ENCODE measurements at places on chromosomes 12 and 14.

DNA sequence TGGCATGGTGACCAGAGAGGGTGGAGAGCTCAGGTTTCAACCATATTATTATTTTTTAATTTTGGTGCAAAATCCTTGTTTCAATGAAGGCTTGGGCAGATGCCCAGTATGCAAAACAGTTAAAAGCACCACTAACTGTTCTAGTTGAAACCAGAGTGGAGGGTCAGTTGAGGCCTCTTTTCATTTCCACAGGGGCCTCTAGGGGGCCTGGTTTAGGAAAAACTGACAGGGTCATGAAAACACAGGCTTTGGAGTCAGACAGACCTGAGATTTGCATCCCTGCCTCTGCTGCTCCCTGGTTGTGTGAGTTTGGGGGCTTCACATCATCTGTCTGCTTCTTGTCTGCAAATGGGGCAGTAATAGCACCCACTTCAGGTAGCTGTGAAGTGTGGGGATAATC, 3.3 kb upstream of the RPH3A start:
- DNase-seq, result no peak

DNA sequence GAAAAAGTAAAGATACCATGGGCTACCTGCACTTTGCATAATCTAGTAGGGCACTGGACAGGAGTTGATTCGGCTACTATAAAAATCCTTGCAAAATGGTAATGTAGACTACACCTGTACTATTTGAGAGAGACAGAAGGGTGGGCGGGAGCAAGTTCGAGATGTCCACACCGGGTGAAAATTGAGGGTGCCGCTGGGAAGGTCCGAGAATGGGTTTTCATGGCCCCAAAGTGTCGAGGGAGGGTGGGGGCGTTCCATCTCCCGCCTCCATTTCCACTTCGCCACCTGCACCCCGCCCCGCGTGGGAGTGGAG, 648 bp downstream of the SNX6 start:
- DNase-seq, result no peak

GRCh38 chr14:86961106-86961716, 1031.8 kb downstream of the GALC start:
- DNase-seq, result no peak

- DNase-seq, result no peak
These were observed 23.6 kb downstream of the PYGL start for GRCh38 chr14:50920482-50921230.

GRCh38 chr14:24996930-24997725, 52.8 kb downstream of the STXBP6 start:
- DNase-seq, result no peak

DNA sequence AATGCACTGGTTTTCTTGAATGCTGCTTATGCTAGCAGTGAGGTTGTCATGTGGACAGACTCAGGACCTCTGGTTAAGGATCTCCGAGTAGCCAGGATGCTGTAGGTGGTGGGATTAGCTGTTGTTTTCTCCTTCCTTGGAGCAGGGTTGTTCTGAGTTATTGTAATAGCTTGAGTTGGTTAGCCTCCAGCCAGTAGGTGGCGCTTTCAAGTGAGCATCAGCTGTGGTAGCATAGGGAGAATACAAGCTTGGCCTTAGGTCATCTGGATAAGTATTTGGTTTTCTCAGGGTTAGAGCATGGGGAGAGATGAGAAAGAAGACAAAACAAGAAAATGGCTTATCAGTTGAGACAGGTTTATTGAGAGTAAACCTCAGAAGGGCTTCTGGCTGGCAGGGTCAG, 299.7 kb upstream of the FBXO33 start:
- DNase-seq, result no peak

DNA sequence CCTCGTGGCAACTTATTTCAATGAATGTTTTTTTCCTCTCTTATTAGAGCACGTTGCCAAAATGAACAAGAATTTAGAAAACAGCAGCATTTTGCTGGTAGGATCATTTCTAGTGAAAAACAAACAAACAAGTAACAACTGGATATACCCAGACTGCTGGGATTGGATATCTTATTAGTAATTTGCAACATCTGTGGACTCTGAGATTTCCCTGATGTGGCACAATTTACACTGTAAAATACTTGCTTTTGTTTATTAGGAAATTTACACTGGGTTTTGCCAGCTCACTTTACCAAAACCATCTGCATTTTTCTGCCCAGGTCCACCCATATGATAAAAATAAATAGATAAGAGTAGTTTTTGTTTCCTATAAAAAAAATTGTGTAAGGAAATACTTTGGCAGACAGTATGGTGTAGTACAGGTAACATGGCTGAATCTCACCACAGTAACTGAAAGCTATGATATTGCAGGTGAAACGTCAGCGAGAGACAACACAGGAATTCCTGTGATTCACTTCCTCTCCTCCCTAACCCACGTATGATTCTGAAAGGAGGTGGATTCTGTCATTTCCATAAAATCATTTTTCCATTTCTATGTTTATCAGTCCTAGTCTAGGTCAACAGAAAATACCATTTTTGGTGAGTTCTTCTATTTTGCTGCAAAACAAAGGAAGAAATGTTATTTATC, 176.2 kb upstream of the NOVA1 start:
- DNase-seq, result no peak

DNA sequence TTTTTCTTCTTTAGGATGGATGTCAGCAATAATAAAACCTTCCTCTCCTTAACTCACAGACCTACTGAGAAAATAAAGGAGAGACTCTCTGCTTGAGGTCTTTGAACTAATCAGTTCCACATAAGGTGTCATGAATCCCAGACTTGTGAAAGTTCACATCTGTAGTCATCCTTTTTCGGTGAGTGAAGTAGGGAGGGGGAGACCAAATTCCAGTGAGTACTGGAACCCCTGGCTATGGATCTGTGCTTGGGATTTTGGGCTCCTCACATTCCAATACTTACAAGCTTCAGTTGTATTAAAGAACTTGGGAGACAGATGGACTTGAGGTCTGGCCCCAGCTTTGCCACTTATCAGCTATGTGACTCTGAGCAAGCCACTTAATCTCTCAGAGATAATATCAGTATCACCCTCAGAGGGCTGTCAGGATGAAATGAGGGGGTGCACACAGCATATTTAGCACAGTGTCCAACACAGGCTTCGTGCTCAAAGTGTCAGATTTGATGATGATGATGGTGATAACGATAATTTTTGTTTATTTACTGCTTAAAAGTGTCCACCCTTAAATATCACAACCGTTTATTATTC, 34.8 kb upstream of the APPL2 start:
- no peak for DNase-seq

DNA sequence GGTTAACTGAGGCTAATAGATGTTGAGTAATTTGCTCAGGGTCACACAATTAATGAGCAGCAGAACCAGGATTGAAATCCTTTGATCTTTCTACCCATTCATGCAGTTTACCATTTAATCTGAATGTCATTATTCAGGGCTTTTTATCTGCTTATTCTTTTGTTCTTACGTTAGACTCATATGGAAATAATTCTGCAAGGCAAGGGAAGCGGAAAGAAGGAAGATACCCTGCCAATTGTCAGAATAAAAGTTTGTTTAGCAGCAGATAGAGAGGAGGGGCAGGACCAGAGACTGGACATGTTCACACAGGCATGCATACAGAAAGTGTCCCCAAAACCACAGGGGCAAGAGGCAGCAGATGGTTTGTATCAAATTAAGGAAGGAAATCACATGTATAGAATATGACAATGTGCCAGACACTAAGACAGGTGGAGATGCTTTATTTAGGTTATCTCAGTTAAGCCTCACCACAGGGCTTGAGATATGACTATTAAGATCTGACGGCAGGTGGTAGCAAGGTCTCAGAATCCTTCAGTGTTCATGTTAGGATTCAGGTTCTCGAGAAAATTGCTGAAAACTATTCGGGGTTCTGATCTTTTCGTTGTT, 29.8 kb downstream of the BRMS1L start:
- DNase-seq, result no peak

DNA sequence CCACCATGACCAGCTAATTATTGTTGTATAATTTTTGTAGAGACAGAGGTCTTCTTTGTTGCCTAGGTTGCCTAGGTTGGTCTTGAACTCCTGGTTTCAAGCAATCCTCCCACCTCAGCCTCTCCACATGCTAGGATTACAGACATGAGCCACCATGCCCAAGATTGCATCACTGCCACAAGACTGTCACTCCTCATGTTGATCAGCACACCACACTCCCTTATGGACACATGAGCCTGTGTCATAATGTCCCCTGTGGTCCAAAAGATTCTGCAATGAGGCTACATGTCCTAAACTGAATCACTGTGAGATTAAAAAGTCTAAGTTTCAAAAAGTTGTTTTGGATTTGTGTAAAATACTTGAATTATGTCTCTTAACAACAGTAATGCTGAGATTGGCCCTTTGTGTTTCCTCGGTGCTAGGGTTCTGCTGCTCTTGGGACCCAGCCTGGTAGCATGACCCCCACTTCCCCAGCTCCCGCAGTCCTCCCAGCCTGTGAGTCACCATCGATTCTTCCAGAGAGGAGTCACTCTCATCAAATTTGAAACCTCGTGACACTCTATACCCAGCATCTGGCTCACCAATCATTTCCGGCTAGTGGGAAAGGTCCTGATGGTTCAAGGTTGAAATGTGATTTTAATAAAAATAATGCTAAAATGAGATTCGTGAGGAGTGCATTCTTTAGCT, 890.9 kb downstream of the VRK1 start:
- no peak for DNase-seq

DNA sequence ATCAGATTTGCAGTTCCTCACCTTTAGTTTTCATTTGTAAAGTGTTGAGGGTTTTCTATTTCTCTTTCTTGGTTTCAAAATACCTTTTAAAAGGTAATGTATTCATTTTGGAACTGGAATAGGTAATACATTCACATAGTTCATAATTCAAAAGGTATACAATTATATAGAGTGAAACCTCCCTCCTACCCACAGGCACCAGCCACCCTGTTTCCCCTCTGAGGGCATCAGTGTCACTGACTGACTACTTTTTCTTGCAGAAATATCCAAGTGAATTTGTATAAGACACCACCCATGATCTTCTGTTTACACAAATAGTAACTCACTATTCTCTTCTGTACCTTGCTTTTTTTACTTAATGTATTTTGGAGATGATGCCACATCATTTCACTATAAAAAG, 139.6 kb upstream of the EGLN3 start:
- no peak for DNase-seq

- DNase-seq, result no peak
These were observed 62.3 kb downstream of the GCH1 start for GRCh38 chr14:54840336-54840735.

- no peak for DNase-seq
These were observed 26.0 kb downstream of the ASPG start for GRCh38 chr14:104111301-104112112.

DNA sequence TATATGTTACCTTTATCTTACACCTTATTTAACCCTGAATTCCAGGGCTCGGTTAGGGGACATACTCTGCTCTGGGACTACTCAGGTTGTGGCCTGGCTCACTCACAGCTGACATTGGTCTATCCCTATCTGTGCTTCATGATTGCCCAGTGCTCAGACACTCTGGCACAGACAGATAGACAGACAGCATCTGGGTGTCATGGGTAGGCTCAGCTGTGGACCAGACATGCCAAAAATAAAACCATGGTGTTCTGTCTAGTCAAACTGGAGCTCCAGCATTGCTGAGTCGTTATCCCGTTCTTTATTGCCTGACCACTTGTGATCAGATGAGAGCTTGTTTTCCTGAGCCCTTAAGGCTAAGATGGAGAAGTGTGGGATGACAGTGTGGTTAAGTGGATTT, 29.0 kb downstream of the FBXW8 start:
- DNase-seq, result no peak

GRCh38 chr14:36746872-36747271, 85.2 kb downstream of the PAX9 start:
- DNase-seq, result no peak

GRCh38 chr14:92927349-92928257, 4.7 kb downstream of the CHGA start:
- DNase-seq, result no peak

DNA sequence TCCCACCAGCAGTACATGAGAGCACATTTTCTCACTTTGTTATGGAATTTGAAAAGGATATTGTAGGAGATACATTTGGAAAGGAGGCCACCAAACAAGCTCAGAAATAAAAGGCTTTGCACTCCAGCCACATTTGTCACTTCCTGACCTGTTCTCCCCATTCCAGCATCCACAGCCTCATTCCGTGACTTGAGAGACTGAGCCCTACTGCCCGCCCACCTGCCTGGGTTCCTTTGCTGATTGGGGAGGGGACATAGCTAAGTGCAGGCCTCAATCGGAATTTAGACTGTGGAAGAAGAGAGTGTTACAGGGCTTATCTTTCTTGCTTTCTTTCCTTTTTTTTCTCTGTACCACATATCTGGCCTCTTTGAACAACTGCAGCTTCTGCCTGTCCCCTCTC, 735.4 kb upstream of the TMEM132C start:
- DNase-seq, result no peak

GRCh38 chr14:72332871-72333270, 400.6 kb downstream of the RGS6 start:
- DNase-seq, result no peak

- DNase-seq, result peak; percentile 70
These were observed 199.5 kb upstream of the CAND1 start for GRCh38 chr12:67069451-67070306.
